ENCODE measurements at places on chromosomes 7 and 10. TPM values are rescaled to one million over a fixed set of nuclear protein-coding genes. Genes with fewer than 3 reads are reported as not detected.
A peak's percentile ranks its signal among the peaks of the same experiment; 100 is the strongest.

DNA sequence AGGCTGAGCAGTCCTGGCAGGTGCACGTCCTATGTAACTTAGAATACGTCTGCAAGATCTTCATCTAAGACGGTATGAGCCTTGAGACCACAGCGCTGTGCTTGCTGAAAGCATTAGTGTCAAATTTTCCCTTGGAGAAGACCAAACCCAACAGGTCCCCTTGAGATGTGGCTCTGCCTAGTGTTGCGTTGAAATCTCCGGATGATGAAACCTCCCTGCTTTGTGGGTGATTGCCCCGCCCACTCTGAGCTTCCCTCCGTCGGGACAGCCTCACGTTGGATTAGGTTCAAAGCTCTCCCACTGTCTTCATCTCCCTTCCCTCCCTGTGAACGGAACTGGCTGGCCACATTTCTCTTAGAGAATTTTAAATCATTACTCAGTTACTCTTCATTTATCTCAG lies 102.0 kb downstream of the ADARB2 start:
- H3K27ac ChIP-seq: no peak overlapping the region
- no peak overlapping the region for H3K4me3 ChIP-seq
- no peak for DNase-seq
- H3K27me3 ChIP-seq: peaks cover 2% of the 10 kb centered on the region
- no peaks in the 10 kb centered on the region for H3K4me1 ChIP-seq
- no peaks in the 10 kb centered on the region for H3K36me3 ChIP-seq

GRCh38 chr10:119197921-119198320 lies 9.4 kb upstream of the GRK5 start:
- no peaks in the 10 kb centered on the region for H3K4me1 ChIP-seq
- no peaks in the 10 kb centered on the region for H3K36me3 ChIP-seq
- no peaks in the 10 kb centered on the region for H3K27me3 ChIP-seq
- no peak for DNase-seq
- H3K27ac ChIP-seq: no peak overlapping the region

Gene IL2RA
- total RNA-seq: 1.3 TPM

- DNase-seq: no peak
- no peaks in the 10 kb centered on the region for H3K36me3 ChIP-seq
- no peaks in the 10 kb centered on the region for H3K27me3 ChIP-seq
- no peak overlapping the region for H3K27ac ChIP-seq
- no peak overlapping the region for H3K4me3 ChIP-seq
- no peaks in the 10 kb centered on the region for H3K4me1 ChIP-seq
These were observed 24.8 kb downstream of the OR9A2 start for GRCh38 chr7:143002106-143002505.

GRCh38 chr10:30833628-30833970 lies 198.1 kb downstream of the ZNF438 start:
- H3K27ac ChIP-seq: peak overlapping the region; percentile 32
- DNase-seq: no peak
- no peaks in the 10 kb centered on the region for H3K4me1 ChIP-seq
- no peaks in the 10 kb centered on the region for H3K27me3 ChIP-seq
- H3K36me3 ChIP-seq: no peaks in the 10 kb centered on the region

Gene CSGALNACT2
- 21.6 TPM for total RNA-seq

Gene IKZF1
- total RNA-seq: 14.2 TPM

Gene NUTM2E
- not detected for total RNA-seq

- no peaks in the 10 kb centered on the region for H3K27me3 ChIP-seq
- no peak for DNase-seq
- no peaks in the 10 kb centered on the region for H3K4me1 ChIP-seq
- peak overlapping the region; percentile 89 for H3K27ac ChIP-seq
- no peak overlapping the region for H3K4me3 ChIP-seq
These were observed 1.7 kb downstream of the ARF5 start for GRCh38 chr7:127589896-127590295.

Gene NRG3
- 0.88 TPM for total RNA-seq

Gene GPNMB
- 460 TPM for total RNA-seq

Gene CYP2C19
- not detected for total RNA-seq

DNA sequence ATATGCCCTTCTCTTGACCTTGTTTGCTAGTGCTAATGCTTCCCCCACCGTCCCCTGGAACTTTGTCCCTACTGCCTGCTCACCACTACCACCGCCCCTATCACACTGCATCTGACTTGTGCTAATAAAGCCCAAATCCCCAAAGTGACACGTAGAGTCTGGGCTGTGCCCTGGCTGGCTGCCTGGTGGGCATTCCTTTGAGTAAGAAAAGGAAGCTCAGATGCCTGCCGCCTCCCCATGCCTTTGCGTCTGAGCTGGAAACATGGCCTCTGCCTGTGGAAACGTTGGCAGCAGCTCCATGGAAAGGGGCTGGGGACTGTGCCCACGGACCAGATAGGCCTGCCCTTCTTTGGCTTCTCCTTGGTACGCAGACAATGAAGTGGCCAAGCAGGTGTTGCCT lies 138.3 kb downstream of the CYP26A1 start:
- H3K36me3 ChIP-seq: no peaks in the 10 kb centered on the region
- peak; percentile 46 for DNase-seq
- no peaks in the 10 kb centered on the region for H3K4me1 ChIP-seq
- no peak overlapping the region for H3K4me3 ChIP-seq

DNA sequence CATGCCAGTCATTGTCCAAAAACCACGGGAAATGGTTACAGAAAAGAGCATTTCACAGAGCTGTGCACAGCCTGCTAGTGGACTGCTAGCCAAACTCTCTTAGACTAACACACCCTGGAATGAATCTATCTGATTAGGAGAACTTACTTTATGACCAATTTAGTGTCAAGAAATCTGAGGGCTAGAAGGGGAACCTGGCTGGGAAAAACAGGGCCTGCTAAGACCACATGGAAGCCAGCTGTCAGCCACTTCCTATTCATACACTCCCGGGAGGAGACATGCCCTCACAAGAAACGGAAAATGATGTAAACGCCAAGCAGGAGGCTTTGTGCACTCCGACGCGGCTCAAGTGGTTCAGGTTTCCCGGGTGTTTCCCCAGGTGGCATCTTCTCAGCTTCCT lies 54.8 kb downstream of the MPP7 start:
- no peaks in the 10 kb centered on the region for H3K36me3 ChIP-seq
- DNase-seq: no peak
- no peaks in the 10 kb centered on the region for H3K4me1 ChIP-seq
- H3K27me3 ChIP-seq: no peaks in the 10 kb centered on the region
- H3K4me3 ChIP-seq: no peak overlapping the region
- no peak overlapping the region for H3K27ac ChIP-seq

DNA sequence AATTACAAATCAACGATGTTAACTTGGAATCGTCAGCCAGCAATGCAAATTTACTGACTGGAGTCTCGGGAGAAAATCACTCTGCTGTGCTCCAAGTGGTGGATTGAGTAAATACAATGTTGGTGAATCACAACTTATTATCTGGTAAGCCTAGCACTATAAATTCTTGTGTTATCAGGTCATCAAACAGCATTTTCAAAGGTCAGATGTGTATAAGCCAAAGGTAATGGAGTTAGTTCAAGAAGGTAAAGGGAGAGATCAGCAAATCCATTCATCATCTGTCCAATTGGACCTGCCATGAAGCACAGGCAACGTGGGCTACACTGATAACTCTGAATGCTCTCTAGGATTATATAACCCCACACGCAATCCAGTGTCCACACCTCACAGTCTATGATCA lies 13.9 kb downstream of the CUBN start:
- no peaks in the 10 kb centered on the region for H3K36me3 ChIP-seq
- H3K4me3 ChIP-seq: no peak overlapping the region
- H3K4me1 ChIP-seq: no peaks in the 10 kb centered on the region
- peak overlapping the region; percentile 25 for H3K27ac ChIP-seq
- no peaks in the 10 kb centered on the region for H3K27me3 ChIP-seq

All from breast epithelium (tissue), 4 donors.